ENCODE measurements at places on chromosomes 2 and 18. TPM values are rescaled to one million over a fixed set of nuclear protein-coding genes. Genes with fewer than 3 reads are reported as not detected.

GRCh38 chr2:162029287-162029901, 44.6 kb downstream of the DPP4 start:
- DNase-seq = peak; percentile 86

- DNase-seq = no peak
These were observed 58.9 kb downstream of the TET3 start for GRCh38 chr2:74043345-74044329.

DNA sequence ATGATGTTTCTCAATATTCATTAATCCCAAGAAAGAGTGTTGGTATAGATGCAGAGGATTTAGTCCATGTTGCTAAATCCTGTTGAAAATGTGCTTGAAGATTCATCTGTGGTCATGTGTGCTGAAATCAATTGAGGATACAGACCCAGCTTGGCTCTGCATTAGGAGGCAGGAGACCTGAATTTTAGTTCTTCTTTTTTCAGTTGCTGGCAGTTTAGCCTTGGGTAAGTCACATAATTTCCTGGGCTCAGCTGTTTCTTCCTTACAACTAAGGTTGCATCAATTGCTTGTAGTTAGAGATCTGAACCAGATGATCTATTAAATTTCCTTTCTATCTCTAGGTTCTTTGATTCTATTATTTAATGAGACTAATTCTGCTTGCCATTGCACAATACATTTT, 54.4 kb downstream of the SETBP1 start:
- no peak for DNase-seq

DNA sequence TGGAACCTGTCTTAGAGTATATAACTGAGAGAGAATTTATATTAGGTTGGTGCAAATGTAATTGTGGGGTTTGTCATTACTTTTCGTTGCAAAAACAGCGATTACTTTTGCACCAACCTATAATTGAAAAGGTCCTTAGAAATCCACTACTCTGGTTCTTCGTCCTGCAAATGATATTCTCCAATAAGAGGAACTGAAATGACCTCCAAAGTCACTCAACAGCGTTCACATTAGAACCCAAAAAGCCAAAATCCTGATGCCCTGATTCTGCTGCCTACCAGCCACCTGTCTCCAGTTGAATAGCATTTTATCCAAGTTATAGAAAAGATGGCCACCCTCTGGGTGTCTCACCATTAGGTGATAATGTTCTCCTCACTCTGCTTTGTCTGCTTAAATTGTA, 230.6 kb downstream of the SETBP1 start:
- DNase-seq = no peak

- peak; percentile 37 for DNase-seq
These were observed 104.4 kb upstream of the IL1R2 start for GRCh38 chr2:101887328-101887727.

- no peak for DNase-seq
These were observed 97.0 kb downstream of the XRCC5 start for GRCh38 chr2:216206041-216206703.

- DNase-seq = no peak
These were observed 836.9 kb upstream of the FANCL start for GRCh38 chr2:59077981-59078531.

DNA sequence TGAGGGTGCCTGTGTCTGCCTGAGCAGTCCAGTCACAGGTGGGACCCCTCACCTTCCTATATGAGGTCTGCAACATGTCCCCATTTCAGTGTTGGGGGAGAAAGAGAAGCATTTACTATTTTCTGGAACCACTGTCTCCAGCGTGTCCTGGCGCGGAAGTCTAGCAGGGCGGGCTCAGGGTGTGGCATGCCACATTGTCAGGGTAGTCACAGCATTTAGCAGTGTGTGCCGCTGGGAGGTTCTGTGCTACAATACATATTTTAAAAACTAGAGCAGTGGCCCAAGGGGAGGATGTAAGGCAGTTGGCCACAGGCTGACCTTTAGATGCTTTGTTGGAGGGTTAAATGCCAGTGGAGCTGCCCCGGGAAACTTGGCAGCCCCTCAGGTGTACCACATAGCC, 12.5 kb downstream of the UBE2F start:
- no peak for DNase-seq

GRCh38 chr2:149894226-149894625, 306.7 kb upstream of the MMADHC start:
- peak; percentile 17 for DNase-seq

- DNase-seq = peak; percentile 60
These were observed 825 bp downstream of the ITGA6 start for GRCh38 chr2:172427990-172428831.

GRCh38 chr2:158775273-158776027, 19.7 kb upstream of the DAPL1 start:
- no peak for DNase-seq

- no peak for DNase-seq
These were observed 17.1 kb downstream of the ITM2C start for GRCh38 chr2:230881840-230882239.

DNA sequence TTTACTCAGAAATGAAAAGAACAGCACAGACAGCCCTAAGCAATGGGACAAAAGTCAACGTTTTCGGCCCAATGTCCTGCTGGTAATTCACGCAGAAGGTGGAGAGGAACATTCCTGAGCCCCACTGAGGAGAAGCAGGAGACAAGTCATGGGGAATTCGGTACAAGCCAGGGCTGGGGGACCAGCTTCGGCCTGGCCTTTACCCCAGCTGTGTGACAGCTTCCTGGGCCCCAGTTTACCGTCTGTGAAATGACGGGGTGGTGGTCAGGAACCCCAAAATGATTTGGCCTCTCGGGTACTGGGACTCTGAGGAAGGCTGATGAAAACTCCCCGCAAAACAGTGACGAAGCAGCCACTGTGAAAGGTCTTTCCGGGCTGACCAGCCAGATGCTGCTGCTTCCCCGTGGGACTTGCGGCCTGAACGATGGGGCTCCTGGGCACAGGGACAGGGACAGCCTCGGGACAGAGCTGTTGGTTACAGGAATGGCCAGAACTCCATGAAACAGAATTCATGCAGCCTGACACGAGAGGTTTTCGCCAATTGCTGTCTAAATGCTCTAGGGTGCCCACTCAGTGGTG, 21.6 kb downstream of the KIF1A start:
- no peak for DNase-seq

DNA sequence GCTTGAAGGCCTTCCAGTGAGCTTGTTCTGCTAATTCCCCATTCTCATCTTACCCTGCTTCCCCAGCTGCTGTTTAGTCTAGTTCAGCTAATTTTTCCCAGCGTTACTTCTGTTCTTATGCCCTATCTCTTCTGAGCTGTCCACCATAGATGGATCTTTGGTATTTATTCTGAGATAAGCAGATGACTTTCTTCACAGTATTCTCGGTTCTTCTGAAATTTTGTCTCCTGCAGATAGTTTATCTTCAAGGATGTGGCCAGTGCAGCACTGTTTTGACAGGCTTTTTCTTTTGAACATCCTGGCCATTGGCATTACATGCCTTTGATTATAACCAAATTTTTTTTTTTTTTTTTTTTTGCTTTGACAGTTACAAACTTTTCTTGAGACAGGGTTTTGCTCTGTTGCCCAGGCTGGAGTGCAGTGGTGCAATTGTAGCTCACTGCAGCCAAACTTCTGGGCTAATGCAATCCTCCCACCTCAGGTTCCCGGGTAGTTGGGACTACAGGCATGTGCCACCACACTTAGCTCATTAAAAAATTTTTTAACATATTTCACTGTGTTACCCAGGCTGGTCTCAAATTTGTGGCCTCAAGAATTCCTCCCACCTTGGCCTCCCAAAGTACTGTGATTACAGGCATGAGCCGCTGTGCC, 134.2 kb downstream of the WDSUB1 start:
- no peak for DNase-seq

- no peak for DNase-seq
These were observed 116.3 kb upstream of the CDCA7 start for GRCh38 chr2:173238385-173238784.

- no peak for DNase-seq
These were observed 99.4 kb upstream of the TRIB2 start for GRCh38 chr2:12617366-12617765.

The SH3RF3 gene
- total RNA-seq = 5.2 TPM

The DLGAP1 gene
- 0.22 TPM for total RNA-seq

The LYPD6 gene
- 3.9 TPM for total RNA-seq

The SPR gene
- 39.0 TPM for total RNA-seq

The FECH gene
- 25.4 TPM for total RNA-seq

The PSMA8 gene
- total RNA-seq = not detected

The ARID5A gene
- 11.6 TPM for total RNA-seq

The NDC80 gene
- 10.9 TPM for total RNA-seq

The AQP12B gene
- total RNA-seq = not detected

The SALL3 gene
- total RNA-seq = not detected

The NYAP2 gene
- not detected for total RNA-seq

The DBI gene
- total RNA-seq = 41.6 TPM

The AKAIN1 gene
- total RNA-seq = not detected

The LINC00305 gene
- total RNA-seq = not detected

The EPAS1 gene
- total RNA-seq = 66.3 TPM

The IL36RN gene
- total RNA-seq = not detected

The COPS9 gene
- 114 TPM for total RNA-seq

All from GM23248 (cell line).